ENCODE measurements at places on chromosomes 2 and 18.

DNA sequence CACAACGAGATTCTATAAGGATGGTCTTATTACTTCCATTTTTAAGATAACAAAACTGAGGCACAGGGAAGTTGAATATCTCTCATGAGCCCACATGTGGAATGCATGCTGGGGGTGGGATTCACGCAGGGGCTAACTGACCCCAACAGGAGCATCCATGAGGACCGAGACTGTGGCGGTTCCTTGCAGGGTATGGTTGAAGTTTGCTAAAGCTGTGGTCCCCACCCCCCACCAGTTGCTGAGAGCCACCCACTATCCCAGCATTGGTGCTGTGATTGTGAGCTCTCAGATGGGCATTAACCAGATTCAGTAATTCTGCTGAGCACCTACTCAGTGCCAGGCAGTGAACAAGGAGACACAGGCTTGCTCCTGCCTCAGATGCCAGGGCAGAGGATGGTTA lies 116.0 kb upstream of the TEX51 start:
- DNase-seq = no peak

- no peak for DNase-seq
Measured at GRCh38 chr2:42192652-42193566, 23.8 kb downstream of the EML4 start.

DNA sequence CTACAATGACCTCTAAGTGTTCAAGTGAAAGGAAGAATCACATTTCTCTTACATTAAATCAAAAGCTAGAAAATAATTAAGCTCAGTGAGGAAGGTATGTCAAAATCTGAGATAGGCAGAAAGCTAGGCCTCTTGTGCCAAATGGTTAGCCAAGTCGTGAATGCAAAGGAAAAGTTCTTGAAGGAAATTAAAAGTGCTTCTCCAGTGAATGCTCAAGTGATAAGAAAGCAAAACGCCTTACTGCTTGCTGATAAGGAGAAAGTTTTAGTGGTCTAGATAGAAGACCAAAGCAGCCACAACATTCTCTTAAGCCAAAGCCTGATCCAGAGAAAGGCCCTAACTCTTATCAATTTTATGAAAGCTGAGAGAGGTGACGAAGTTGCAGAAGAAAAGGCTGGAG lies 932.3 kb upstream of the ACVR2A start:
- no peak for DNase-seq

DNA sequence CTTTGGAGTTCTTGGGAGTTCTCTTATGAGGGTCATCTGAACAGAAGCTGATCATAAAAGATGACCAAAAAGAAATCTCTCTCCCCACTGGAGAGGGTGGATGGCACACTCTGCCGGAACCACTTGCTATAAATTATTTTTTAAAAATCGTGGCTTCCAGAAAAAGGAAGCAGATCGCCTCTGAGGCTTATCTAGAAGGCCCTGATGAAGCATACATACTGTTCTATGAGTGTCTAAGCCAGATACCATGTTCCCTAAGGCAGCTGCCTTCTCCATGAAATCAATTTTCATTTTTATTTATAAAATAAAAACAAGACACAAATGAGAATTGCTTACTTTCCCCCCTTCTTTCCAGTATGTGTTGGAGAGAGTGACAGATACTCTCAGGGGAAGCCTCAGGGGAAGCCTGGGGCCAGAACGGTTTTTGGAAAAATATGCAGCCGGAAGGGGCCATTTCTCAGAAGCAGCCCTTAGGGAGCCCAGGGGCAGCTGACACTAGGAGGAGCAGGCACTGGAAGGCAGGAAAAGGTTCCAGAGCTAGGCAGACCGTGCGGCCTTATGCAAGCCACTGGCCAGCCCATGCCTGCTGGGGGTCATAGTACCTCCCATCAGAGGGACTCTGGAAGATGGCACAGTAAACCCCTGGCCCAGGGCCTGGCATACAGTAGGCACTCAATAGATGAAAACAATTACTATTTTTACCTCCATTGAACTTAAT lies 130.6 kb downstream of the CABLES1 start:
- DNase-seq = no peak

DNA sequence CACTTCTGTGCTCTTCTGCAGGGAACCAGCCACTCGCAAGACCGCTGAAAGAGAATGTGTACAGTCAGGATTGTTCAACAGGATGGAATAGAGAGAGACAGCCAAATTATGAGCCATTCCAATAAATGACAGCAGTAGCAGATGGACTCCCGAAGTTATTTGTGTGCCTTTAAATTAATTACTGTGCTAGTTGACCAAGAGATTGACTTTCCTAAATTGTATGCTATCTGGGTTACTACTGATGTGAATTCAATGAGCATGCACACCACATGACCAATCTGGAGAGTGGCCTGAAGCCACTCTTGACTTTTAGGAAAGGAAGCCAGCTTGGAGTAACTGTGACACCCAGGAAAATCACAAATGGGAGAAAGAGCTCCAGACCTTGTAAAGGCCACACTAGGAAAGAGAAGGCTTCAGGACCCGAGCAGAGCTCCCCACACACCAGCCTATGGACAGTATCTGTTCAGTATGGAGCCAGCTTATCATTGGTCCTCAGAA lies 52.8 kb downstream of the CHMP3 start:
- DNase-seq = no peak

GRCh38 chr2:138237667-138238384 lies 263.7 kb upstream of the SPOPL start:
- no peak for DNase-seq

DNA sequence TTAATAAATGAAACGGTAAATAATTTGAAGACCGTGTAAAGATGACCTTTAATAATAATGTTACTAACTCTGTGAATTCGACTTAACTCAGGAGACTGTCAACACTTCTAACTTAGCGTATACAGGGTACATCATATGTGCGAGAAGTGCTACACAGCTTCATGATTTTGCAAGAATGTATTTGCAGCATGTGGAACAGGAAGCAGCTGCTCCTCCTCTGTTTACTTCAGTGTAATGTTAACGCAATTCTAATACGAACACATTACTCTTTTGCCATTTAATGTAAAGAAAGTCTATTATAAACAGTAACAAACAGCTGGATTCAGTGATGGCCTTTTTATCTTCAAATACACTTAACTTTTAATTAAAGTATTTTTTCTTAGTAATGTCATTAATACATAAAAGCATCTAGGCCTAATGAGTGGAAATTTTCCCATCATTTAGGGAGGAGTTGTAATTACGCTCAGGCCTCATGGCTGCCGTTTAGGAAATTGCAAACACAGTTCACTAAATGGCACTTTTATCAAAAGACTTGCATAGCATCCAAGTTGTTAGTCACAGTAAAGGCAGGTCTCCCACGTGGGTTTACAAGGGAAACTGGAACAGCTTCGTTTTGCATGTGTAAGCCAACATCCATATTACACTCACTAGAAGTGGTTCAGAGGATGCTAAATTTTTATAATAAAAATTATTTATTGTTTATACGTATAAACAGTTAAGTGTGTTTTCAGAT lies 635.7 kb downstream of the FBXO15 start:
- DNase-seq = no peak

GRCh38 chr2:105400138-105400540 lies 1.3 kb upstream of the FHL2 start:
- DNase-seq = no peak

- peak; percentile 5 for DNase-seq
Measured at GRCh38 chr2:216084547-216084946, 2.8 kb downstream of the TMEM169 start.

GRCh38 chr2:226559536-226559935 lies 240.1 kb downstream of the IRS1 start:
- DNase-seq = no peak

- DNase-seq = no peak
Measured at GRCh38 chr18:58649966-58650816, 21.1 kb upstream of the MALT1 start.

DNA sequence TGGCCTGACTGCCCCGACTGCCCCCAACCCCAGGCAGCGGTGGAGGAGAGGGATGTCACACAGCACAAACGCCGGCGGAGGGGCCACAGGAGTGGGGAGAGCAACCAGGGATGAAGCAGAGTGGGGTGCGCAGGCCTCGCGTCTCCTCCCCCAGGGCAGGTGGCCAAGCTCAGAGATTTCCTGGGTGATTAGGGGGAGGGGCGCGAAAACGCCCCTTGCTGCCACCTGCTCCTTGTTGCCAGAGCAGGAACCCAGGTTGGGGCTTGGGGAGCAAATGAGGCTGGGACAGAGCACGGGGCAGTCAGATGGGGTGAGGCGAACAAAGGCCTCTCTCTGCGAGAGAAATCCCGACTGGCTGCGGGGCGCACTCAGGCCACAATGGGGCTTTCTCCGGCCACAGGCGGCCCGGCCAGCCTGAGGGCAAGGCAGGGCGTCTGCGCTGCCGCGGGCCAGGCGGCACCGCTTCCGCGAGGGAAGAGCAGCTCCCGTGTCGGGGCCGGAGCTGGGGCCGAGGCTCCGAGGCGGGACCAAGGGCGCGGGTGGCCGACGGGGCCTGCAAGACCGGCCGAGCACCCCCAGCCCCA lies 11.5 kb downstream of the TEX44 start:
- DNase-seq = no peak

DNA sequence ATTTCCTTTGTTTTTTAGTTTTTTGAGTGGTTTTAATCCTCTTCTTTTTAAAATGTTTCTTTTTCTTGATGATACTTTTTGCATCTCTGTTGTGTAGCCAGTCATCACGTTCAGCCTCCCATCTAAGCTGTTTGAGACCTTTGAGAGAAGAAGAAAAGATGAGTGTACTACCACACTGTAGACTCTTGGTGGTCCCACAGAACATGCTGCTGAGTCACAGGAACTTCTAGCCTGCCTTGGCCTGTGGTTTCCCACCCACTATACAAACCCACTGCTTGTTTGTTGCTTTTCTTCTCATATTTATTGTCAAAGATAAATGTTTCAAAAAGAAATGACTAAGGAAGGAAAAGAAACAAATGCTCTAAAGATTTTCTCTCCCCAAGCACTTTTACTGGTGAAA lies 5.5 kb downstream of the CEBPZOS start:
- DNase-seq = no peak

DNA sequence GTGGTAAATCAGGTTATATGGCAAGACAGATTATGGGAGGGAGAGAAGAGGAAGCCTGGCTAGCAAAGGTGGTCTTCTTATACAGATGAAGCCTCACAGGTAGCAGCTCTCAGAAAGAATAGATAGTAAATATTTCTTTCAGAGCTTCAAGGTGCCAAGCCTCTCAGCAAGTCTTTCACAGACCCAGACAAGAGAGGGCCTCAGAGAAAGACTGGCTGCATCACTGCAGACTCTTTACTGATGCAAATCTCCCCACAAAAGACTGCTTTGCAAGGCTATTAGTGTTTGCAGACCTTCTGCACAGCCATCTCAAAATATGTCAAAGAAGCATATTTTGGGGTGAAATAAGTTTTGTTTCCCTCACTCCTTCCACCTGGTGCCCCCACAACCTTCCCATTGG lies 372.4 kb upstream of the RND3 start:
- no peak for DNase-seq

DNA sequence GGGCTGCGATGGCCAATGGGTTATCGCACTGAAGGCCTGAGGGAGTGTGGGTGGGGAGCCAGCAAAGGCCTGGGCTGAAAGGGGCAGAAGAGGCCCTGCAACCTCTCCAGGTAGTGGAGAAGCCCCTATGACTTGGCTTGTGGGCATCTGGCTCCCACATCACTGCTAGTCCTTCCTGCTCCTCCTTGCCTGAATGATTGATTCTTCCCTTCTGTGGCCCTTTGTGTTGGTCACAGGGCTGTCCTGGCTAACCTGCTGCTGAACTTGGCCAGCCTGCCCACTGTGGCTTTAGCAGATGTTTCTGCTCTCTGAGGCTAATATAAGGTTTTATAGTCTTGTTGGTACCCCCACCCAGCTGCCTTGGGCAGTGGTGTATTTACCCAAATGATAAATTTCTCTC lies 136.2 kb upstream of the ALPP start:
- DNase-seq = no peak

DNA sequence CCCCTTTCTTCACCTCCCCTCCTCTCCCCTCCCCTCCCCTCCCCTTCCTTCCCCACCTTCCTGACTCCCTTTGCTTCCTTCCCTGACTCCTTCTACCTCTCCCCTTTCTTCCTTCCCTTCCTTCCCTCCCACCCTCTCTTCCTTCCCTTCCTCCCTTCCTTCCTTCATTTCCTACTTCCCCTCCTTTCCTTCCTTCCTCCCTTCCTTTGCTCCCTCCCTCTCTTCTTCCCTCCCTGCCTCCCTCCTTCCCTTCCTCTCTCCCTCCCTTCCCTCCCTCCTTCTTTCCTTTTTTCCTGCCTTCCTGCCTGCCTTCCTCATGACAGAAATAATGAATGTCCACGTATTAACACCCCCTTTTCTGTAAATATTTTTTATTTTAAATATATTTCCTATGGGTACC lies 260.2 kb downstream of the ZNF407 start:
- DNase-seq = no peak

DNA sequence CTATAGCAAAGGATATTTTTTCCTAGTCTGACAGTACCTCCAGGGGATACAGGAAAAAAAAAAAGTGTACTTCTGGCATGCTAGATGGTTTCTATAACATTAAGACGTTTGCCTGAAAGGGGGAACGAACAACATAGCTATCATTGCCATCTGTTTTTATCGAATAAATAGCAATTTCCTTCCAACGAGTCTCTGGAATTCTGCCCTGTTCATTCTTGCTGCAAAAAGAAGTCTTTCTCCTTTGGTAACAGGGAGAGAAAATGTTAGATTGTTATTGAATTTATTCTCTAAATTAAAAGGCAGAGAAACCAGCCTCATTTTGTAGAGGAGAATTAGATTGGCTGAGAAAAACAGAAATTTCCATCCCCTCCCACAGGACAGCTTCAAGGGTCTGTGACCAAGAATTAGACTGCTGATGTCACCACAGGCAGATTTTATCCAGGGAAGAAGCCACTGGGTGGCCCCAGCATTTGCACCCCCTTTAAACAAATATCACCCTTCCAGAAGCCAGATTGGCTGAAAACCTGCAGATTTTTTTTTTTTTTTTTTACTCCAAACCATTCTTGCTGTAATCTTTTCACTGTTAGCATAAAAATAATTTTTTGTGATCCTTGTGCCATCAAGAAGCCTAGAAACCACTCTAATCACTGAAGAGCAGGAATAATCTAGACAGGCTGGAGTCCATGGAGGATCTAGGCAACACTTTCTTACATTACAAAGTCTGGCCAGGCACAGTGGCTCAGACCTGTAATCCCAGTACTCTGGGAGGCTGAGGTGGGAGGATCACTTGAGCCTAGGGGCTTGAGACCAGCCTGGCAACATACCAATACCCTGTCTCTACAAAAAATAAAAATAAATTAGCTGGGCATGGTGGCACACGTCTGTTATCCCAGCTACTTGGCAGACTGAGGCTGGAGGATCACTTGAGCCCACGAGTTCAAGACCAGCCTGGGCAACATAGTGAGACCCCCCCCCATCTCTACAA lies 12.0 kb downstream of the WDFY1 start:
- no peak for DNase-seq
